Kidney epithelial cell (primary cell): ENCODE measurements at places on chromosomes 3 and 15. TPM values are rescaled to one million over a fixed set of nuclear protein-coding genes. Genes with fewer than 3 reads are reported as not detected.

DNA sequence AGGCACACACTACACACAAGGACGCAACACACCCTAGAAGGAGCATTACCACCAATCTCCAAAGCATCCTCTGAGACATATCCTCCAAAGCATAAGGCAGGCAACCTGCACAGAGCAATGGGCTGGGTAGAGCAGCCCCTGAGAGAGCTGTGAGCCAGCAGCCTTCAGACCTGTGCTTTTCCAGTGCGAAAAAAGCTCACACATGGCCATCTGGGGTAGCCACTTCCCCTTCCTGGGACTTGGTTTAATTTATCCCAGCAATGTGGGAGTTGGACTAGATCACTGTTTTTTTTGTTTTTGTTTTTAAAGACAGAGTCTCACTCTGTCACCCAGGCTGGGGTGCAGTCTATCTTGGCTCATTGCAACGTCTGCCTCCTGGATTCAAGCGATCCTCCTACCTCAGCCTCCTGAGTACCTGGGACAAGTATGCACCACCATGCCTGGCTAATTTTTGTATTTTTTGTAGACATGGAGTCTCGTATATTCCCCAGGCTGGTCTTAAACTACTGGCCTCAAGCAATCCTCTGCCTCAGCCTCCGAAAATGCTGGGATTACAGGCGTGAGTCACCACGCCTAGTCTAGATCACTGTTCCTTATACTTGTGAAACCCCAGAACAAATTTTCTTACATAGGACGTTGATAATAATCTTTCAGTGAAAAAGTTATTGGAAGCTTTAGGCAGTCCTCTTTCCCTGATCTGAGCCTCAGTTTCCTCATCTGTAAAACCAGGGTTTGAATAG, 18.9 kb downstream of the PTPN23 start:
- DNase-seq: no peak

DNA sequence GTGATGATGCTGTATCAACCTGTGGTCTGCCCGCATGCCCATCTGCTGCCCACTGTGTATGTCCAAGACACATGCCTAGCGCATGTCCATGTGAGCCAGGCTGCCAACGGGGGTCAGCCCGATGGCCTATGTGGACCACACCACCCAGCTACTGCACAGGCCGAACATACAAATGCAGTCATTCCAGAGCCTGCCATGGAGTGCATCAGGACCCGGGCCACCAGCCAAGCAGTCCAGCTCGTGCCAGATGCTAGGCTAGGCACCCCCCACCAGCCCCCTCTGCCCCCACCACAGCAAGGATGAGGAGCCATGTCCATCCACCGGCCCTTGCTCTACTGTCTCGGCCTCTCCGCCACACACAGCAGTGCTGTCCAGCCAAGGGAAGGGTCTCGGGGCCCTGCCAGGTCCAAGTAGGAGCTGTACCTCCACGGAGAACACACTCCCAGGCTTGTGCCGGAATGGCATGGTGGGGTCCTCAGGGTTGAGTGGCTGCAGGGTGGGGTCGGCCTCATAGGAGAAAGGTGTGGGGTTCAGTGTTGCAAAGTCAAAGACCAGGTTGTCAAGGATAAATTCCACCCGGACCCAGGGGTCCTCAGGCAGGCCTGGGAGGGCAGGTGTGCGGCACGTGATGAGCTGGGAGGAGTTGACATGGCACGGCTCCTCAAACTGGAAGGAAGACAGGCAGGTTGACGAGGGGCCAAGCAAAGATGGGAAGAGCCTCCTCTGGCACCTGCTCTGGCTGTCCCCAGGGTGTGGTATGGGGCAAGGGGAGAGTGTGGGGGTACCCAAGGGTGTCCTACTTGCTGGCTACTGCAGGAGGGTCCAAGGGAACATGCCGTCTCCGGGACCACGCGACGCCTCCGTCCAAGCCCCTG, 15.3 kb downstream of the PLXNB1 start:
- DNase-seq: no peak

GRCh38 chr15:72982714-72983113, 69.5 kb upstream of the NEO1 start:
- no peak for DNase-seq

GRCh38 chr3:87706176-87706575, 352.6 kb downstream of the CGGBP1 start:
- DNase-seq: no peak

GRCh38 chr3:150242220-150242936, 165.7 kb upstream of the TSC22D2 start:
- no peak for DNase-seq

DNA sequence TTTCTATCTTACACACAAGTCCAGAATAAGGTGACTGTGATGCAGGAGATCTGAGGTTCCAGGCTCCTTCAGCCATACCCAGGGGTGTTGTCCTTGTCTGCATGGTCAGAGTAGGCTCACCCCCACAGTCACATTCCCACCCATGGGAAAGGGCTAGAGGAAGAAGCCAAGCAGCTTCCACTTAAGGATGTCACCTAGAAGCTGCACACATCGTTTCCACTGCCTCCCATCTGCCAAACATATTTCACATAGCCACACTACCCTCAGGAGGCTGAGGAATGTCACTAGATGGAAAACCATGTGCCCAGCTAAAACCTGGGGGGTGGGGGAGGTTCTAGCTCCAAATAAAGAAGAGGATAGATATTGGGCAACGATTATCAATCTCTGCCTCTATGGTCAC, 58.1 kb downstream of the TMEM39A start:
- no peak for DNase-seq

The XIRP1 gene
- 0.08 TPM in 1 of 2 replicates, not detected in the other for total RNA-seq
